ENCODE measurements at places on chromosomes 4 and X.

DNA sequence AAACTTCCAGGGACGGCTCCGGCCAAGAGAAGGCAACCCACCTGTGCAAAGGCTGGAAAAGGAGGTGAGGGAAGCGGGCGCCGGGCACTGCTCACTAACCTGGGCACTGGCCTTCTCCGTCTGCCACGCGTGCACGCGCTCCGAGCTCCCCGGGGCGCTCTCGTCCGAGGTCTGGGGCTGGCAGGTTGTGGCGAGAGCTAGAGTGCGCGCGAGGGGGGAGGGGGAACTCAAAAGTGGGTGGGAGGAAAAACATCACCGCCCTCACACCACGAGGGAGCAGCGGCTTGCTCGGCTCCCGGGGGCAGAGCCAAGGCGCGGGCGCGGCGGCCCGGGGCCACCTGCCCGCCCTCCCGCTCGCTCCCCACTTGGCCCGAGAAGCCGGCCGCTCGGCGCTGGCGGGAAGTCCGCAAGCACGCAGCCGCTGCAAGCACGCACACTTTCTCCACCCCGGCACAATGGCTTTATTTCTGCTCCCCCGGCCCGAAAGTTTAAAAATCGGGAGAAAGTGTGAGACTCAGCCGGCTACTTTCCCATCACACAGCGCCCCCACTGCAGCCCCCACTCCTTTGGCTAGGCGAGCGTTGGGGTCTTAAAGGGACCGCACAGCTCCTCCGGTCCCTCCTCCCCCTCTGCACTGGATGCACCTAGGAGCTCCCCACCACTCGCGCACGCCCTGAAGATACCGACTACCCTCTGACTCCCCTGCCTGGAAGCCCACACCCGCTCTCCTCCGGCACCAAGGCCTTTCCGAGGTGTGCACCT, at the start of gene CHRDL1:
TSS of gene CHRDL1 (minus strand) at position 173 of the 762 bp plus-strand sequence. CDS start 3,636 bp downstream, outside the sequence.
- no peak for DNase-seq

DNA sequence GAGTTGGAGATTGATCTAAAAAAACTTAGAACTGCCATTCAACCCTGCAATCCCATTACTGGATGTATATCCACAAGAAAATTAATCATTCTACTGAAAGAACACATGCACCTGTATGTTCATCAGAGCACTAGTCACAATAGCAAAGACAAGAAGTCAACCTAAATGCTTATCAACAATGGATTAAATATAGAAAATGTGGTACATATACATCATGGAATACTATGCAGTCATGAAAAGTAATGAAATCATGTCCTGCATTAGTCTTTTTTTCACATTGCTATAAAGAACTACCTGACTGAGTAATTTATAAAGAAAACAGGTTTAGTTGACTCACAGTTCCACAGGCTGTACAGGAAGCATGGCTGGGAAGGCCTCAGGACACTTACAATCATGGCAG, 850.5 kb downstream of the TECRL start:
- DNase-seq = no peak

- DNase-seq = no peak
Measured at GRCh38 chrX:65831268-65831667, 163.8 kb downstream of the MSN start.

GRCh38 chrX:109841869-109842579, 109.0 kb upstream of the ACSL4 start:
- no peak for DNase-seq

DNA sequence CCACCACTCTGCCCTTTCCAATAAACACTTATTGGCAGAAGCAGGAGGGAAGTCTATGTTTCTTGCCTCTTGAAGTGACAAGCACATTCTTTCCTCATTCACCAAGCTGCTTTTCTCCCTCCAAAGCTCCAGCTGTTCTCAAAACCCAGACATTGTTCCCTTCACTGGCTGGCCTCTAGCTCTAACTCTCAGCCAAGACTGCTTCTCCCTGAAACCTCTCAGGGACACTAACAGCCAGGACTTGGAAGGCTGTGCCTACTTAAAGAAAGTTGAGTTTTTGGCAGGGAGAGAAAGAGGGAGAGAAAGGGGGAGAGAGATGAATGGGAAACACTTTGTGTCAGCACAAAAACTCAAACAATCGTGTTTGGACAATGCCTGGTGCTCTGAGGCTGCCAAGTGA, 99.5 kb downstream of the COX18 start:
- no peak for DNase-seq

GRCh38 chr4:8593264-8594096, 915 bp downstream of the CPZ start:
- DNase-seq = no peak

GRCh38 chr4:6044805-6045204, 26.6 kb upstream of the C4orf50 start:
- DNase-seq = no peak

- no peak for DNase-seq
Measured at GRCh38 chrX:126785539-126785938, 34.0 kb upstream of the PRR32 start.

Data from stimulated activated CD4-positive, alpha-beta T cell treated with anti-CD3 and anti-CD28 coated beads, Interleukin-1b, Interleukin-23, amount 100 ng/mL, for 1 hour (primary cell).